ENCODE measurements at places on chromosomes 4 and X.

- DNase-seq, result peak; percentile 84
Observed at GRCh38 chrX:47523297-47523696, 37.7 kb upstream of the ARAF start.

DNA sequence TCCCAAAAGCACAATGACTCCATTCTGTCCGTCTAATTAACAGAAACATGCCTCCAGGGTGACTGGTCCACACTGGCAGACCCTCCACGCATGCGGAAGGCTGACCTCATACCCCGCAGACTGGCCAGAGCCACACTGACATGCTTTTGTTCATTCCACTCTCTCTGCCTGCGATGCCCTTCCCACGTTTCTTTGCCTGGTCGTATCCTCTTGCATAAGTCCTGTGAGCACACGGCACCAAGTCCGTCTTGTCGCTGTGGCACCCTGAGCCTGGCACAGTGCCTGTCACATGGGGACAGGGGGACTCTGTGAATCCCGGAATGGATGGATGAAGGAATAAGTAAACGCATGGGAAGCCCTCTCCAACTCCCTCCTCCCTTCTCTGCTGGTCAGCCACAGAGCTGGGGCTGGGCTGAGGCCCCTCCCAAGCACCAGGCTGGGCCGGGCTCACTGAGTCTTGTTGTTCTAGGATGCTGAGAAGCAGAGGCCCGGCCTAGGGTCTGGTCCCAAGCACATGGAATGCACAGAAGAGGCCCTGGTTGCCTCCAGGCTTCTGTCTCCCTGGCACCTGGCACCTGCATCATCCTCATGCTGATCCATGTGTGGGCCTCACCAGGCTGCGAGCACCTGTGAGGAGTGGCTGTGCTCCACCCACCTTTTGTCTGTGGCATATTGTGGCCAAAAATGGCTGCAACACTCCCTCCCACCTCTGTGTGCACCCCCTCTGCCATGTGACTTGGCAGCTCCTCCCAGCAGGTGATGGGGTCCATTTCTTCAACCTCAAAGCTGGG, 38.9 kb upstream of the C4orf50 start:
- DNase-seq, result no peak

GRCh38 chr4:25524663-25525062, 131.0 kb upstream of the SLC34A2 start:
- no peak for DNase-seq

DNA sequence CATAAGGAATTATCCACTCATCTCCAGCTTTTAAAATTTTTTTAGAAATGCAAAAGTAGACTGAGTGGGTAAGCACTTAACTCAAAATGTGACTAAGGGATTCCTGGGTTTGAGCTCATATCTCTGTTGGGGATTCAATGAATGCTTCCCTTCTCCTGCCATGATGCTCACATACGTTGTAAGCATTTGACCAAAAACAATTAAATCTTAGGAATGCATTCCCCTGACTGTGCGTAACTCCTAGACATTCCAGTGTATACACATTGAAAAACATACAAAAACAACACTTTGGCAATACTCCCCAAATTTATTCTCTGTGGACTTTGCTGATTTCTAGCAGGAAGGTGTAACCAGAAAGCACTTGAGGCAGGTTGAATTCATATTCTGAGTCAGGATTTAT, 29.8 kb downstream of the SPANXA2 start:
- DNase-seq, result no peak

DNA sequence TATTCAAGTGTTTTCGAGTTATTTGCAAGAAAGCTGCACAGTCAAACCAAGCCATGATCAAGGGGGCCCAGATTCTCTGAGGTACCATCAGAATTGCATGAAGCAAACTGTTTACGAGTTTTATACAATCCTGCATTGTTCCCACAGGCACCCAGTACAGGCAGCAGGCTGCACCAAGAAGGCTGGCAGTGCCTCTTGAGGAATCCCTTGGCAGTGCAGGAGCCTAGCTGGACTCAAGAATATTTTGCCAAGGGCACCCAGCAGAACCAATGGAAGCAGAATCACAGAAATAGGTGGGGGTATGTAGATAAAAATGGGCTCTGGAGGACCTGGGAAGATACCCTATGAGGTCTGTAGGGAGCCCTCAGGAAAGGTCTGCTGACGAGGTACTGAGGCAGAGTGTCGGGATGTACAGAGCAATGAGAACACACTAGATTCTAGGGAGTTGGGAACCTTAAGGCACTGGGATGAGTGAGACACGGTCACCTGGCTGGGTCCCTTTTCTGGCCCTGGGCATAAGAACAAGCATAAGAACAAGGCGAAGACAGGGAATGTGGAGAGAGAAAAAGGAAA, 2.5 kb upstream of the PLP1 start:
- no peak for DNase-seq

- DNase-seq, result no peak
Observed at GRCh38 chrX:37753384-37753783, 26.5 kb upstream of the CYBB start.

- DNase-seq, result peak; percentile 34
Observed at GRCh38 chrX:48890934-48891401, 6.6 kb downstream of the TIMM17B start.

DNA sequence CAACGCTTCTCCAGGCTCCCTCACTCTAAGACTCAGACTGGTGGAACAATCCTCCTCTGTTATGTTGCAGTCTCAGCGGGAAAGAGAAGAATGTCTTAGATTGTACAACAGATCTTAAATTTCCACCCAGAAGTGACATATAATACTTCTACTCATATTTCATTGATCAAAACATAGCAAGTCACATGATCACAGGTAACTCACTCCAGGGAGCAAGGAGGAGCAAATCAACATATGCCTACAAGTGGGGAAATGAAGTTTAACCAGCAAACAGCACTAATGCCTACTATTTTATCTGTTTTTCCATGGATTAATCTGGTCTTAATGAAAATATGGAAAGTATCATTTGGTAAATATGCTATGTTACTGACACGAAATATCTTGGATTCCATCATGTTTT, 819.8 kb downstream of the CCSER1 start:
- DNase-seq, result no peak

DNA sequence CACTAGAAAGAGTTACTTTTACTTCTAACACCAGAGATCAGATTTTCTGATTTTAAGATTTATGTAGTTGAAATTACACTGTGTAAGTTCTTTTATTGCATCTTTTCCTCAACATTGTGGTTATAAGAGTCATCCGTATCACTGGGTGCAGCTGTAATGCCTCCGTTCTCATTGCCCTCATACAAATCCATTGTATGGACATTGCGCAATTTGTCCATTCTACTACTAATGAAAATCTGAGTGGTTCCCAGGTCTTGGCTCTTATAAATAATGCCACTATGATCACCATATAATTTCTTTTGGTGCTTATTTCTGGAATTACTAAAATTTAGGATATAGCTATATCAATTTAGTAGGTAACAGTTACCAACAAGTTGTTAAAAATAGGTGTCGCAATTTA, 614.0 kb upstream of the GALNT7 start:
- no peak for DNase-seq

GRCh38 chr4:3342182-3342854, 49.5 kb downstream of the RGS12 start:
- DNase-seq, result no peak

- DNase-seq, result no peak
Observed at GRCh38 chr4:20754036-20754435, 53.8 kb downstream of the PACRGL start.

- peak; percentile 24 for DNase-seq
Observed at GRCh38 chr4:20395160-20395773, 143.6 kb downstream of the SLIT2 start.

GRCh38 chr4:24856586-24856985, 56.3 kb downstream of the CCDC149 start:
- no peak for DNase-seq

DNA sequence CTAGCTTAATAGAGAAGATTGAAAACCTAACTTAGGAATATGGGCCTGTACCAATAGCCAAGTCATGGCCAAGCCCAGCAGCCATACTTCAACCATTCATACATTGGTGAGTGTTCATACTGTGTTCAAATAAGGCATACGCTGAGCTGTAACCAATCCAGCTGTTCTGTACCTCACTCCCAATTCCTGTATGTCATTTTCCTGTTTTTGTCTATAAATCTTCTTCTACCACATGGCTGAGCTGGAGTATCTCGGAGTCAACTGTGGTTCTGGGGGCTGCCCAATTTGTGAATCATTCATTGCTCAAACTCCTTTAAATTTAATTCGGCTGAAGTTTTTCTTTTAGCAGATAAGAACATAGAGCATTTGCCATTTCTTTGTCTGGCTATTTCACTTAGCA, 195.3 kb upstream of the ANKRD50 start:
- no peak for DNase-seq

DNA sequence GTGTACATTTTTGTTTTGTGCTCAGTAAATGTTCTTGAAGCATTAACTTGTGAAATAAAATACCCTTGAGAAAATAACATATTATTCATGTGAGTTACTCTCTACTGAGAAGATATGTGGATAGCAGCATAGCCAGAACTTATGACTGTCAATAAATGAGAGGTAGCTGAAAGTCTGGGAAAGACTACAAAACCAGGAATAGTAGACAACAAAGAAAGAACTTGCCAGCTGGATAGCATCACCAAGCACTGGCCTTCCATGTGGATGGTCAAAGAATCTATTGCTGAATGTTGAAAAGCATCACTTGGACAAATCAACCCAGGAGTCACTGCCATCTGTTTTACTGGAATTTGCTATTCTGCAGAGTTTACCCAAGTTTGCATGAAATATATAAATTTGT, 650.0 kb upstream of the HTR2C start:
- DNase-seq, result no peak

DNA sequence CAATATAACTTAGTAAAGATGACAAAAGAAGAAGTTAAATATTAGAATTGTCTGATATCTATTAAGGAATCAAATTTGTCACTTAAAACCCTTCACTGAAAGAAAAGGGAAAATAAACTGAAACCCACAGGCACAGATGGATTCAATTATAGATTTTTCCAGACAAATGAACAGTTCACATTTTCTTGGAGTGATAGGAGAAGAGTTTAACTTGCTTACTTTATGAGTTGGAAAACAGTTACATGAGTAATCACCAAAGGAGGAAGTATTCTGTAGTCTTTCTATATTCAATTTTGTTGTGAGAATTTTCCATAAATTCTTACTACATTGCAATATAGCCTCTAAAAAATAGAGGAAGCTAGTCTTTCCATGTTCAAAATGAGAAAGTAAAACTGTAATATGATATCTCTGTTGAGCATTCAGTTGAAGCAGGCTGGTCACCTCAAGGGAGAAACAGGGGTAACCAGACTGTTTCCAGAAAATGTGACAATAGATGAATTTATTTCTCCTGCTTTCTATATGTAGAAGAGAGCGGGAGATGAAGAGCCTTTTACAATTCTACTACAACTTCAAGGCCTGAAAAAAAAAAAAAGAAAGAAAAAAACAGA, 330.3 kb upstream of the EPHA5 start:
- no peak for DNase-seq

- DNase-seq, result no peak
Observed at GRCh38 chrX:77076896-77077295, 370.3 kb upstream of the FGF16 start.

DNA sequence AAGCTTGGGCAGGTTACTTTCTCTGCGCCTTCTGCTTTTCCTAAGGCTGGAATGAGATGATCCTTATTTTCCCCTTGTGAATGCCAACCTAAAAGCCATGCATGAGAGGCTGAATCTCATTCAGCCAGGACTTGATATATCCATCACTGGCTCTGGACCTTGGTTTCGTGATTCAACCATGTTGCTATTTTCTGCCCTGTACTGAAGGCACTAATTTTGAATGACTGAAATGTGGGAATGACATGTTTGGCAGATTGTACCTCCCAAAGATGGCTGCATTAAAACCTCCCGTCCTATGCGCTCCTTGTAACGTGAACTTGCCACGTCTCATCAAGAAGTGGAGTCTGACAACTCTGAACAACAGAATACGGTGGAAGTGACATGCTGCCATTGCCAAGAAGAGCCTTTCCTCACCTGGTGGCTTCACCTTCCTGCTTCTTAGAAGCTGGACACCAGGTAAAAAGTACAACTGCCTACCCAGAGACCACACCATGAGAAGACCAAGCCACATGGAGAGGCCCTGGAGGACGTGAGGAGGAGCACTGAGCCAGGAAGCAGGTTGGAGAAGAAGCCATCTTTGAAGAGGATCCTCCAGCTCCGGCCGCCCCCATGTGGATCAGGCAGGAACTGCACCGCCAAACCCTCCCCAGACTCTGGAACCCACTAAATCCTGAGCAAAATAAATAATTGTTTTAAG, 174.5 kb downstream of the NSUN7 start:
- peak; percentile 90 for DNase-seq

DNA sequence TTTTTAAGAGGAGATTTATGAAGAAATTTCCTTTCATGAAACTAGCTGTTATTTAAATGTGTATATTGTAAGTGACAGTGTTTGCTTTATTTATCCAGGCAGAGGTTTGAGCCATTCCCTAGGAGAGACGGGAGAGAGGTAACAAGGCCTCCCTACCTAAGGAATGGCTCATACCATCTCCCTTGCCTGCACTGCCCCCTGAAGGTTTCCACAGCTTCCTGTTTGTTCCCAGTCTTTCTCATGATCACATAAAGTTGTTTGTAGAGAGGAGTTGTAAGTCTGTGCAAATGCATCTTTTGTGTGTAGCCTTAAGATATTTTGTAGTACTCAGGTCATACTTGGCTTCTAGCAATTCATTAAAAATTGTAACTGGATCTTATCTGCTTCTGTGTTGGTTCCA, 1504.5 kb upstream of the PCDH10 start:
- DNase-seq, result no peak

GRCh38 chr4:109631532-109632108, 71.6 kb downstream of the MCUB start:
- no peak for DNase-seq

DNA sequence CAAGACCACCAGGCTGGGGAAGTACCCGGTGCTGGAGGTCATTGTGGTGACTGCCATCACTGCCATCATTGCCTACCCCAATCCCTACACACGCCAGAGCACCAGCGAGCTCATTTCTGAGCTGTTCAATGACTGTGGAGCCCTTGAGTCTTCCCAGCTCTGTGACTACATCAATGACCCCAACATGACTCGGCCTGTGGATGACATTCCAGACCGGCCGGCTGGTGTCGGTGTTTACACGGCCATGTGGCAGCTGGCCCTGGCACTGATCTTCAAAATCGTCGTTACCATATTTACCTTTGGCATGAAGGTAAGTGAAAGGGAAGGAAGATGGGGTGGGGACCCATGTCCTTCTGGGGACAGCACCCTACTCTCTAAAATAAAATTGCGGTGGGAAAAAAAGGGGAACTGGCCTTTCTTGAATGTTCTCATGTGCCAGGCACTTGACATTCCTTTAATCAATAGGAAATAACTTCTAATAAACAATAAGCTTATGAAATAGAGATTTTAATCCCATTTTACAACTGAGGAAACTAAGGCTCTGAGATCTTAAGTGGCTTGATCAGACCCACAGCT, 51.6 kb downstream of the CLCN4 start:
- DNase-seq, result no peak

- no peak for DNase-seq
Observed at GRCh38 chr4:80343887-80344286, 8.4 kb downstream of the CFAP299 start.

DNA sequence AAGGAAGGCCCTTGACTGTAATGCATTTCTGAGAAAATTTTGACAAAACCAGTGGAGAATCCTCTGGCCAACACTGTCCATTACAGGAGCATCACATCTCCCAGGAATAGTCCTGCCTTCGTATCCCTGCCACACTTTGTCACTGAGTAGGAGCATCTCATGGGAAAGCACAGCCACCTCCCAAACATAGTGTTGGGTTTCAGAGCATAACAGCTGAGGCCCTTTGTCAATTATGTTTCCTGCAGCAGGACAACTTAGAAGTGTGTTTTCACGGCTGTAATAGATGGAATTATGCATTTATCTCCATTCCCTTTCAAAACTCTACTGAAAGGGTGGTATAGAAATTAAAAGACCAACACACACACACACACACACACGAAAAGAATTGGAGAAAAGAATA, 91.1 kb upstream of the SMAD1 start:
- no peak for DNase-seq

Data from stimulated activated CD4-positive, alpha-beta T cell treated with anti-CD3 and anti-CD28 coated beads, Interleukin-2, amount 100 ng/mL, for 24 hours (primary cell).